ENCODE measurements at places on chromosomes 2 and 18.

GRCh38 chr2:47072018-47072691 lies 83.0 kb downstream of the STPG4 start:
- ATAC-seq = peak; percentile 11

DNA sequence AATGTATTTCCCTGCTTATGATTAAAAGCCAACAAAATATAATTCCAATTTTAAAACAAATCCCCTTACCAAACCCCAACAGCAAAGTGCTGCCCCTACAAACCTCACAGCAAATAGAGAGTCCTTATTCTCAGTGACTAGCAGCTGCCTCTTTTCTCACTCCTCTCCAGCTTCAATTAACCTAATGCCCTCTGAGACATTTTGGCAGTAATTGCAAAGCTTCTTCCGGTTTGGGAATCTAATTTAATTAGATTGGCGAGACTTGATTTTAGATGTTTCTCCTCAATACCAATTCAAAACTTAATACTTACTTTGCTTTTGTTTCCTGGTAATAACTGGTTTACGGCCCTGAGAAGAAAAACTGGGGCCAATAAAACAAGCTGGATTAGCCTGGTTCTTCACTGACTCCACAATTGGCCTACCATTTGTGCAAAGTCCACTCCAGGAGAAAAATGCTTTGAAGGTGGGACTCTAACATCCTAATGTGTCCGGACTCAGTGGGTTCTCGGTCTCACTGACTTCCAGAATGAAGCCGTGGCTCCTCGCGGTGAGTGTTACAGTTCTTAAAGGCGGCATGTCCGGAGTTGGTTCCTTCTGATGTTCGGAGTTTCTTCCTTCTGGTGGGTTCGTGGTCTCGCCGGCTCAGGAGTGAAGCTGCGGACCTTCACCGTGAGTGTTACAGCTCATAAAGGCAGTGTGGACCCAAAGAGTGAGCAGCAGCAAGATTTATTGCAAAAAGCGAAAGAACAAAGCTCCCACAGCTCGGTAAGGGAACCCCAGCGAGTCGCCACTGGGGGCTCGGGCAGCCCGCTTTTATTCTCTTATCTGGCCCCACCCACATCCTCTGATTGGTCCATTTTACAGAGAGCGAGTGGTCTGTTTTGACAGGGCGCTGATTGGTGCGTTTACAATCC lies 52.8 kb downstream of the SLC35F5 start:
- ATAC-seq = no peak

GRCh38 chr2:186629250-186629996 lies 39.6 kb downstream of the ITGAV start:
- no peak for ATAC-seq

DNA sequence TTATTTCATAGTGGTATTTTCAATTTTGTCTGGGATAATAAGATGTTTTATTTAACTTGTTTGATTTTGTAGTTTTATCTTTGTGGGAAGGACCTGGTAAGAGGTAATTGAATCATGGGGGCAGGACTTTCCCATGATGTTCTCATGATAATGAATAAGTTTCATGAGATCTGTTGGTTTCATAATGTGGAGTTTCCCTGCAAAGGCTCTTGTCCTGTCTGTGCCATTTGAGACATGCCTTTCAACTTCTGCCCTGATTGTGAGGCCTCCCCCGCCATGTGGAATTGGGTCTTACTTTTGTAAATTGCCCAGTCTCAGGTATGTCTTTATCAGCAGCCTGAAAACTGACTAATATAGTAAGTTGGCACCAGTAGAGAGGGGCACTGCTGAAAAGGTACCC lies 77.8 kb upstream of the ARHGAP15 start:
- ATAC-seq = no peak

DNA sequence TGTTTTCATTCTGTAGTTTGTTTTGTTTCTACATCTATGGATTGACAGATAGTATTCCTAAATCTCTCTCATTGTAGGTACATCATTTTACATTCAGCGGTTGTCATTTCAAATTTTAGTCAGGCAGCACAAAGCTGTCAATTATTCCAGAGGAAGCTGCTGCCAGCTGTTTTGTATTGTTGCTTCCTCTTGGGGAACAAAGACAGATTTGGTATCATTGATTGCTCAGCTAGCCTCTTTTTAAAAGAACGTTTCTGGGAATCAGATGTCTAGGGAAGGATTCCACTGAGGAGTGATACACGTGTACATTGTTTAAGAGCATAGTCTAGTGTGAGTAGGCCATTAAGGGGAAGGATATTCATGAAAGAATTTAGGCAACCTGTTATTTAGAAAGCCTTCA lies 145.8 kb downstream of the AGPS start:
- ATAC-seq = no peak

DNA sequence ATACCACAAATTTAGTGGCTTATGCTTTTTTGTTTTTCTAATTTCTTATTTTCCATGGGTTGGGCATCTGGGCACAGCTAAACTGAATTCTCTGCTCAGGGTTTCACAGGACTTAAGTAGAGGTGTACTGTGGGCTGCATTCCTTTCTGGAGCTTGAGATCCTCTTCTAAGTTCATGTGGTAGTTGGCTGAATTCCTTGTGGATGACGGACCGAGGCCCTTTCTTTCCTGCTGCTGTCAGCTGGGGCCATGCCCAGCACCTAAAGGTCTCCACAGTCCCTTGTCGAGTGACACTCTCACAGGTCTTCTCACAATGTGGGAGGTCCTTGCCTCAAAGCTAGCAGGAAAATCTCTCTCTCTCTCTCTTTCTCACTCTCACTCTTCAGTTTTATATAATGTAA lies 433.5 kb upstream of the LRATD1 start:
- ATAC-seq = no peak

- ATAC-seq = no peak
Measured at GRCh38 chr2:15126373-15126772, 434.8 kb downstream of the NBAS start.

DNA sequence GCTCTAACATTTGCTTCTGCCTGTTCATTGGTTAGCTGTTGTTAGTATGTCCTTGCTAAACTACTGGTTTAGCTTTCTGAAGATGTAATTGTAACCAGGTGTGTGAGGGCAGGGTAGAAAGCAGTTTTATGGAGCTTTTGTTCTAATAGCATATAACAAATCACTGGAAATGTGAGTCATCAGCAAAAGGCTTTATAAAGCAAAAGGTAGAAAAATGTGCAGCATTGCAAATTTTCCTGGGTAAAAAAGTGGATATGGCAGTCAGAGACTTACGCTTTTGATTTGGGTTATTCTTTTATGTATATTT lies 85.3 kb downstream of the ZNF407 start:
- ATAC-seq = no peak

GRCh38 chr2:132662732-132663131 lies 7.3 kb downstream of the LYPD1 start:
- no peak for ATAC-seq

DNA sequence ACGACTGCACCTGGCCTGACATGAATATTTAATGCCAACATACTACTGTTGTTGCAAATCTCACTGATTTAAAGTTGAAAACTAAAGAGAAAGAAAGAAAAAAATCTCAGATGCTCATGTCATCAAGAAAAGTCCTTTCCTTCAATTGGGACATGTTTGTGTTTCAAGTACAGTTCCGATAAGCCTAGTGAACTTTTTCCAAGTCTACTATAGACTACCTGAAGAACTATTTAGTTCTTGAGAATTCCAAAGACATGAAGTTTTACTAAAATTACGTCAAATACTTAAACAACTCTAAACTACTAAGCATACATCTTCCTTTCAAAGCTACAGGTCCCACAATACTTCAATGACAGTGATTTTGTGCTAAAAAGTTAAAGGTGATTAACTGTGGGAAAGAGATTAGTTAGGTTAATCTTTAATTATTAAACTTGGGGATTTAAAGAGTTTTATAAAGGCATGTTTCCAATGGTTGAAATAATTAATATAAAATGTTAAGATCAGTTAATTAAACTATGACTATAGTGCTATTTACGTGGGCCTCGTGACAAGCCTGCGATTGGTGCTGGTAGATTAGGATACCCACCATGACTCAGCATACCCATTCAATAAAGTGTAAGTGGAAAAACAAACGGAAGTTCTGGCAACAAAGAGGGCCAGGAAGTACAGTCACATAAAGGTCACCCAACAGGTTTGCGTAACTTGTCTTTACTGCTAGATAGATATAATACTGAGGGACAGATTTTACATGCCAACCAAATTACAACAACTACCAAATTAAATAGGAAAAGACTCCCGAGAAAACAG lies 55.5 kb downstream of the SEPTIN10 start:
- no peak for ATAC-seq

DNA sequence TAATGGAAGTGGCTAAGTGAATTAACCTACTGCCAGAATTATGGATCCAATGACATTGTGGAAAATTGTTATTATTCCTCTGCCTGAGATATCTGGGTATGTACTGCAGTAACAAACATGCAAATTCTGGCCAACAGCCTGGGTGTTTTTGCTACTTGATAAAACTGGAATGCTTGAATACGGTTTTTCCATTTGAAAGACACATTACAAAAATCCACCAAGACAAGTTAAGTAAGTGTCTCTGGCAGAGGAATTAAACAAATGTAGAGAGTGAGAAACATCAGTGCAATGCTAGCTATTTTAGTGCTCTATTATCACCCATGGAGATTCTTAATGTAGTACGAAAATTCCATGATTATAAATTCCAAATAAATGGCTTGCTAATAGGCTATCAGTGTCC lies 312.4 kb upstream of the MEIS1 start:
- no peak for ATAC-seq

DNA sequence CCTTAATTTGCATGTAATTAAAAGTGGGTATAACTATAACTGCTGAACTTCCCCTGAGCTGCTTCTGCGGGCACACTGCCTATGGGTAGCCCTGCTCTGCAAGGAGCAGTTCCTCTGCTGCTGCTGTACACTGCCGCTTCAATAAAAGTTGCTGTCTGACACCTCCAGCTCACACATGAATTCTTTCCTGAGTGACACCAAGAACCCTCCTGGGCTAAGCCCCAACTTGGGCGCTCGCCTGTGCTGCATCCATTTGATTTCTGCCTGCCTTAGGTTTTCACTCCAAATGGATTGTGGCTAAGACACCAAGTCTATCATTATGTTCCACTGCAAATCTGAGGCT lies 215.7 kb downstream of the ANAPC1 start:
- ATAC-seq = no peak

GRCh38 chr18:2965797-2966196 lies 47.1 kb downstream of the LPIN2 start:
- ATAC-seq = no peak

DNA sequence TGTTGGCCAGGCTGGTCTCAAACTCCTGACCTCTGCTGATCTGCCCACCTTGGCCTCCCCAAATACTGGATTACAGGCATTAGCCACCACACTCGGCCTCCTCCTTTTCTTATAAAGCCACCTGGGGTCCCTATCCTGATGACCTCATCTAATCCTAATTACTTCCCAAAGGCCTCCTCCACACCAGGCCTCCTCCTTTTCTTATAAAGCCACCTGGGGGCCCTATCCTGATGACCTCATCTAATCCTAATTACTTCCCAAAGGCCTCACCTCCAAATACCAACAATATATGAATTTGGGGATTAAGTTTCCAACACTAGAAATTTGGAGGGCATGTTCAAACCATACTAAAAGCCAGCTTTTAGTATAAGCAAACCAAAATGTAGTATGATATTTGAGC lies 9.7 kb upstream of the RMC1 start:
- no peak for ATAC-seq

DNA sequence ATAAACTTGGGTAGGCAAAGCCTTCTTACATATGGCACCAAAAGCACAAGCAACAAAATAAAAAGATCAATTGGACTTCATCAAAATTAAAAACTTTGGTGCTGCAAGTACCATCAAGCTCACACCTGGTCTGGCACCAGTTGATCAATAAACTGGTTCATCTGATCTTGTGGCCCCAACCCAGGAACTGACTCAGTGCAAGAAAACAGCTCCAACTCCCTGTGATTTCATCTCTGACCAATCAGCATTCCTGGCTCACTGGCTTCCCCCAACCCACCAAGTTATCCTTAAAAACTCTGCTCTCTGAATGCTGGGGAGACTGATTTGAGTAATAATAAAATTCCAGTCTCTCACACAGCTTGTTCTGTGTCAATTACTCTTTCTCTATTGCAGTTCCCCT lies 8.4 kb downstream of the EPG5 start:
- no peak for ATAC-seq

GRCh38 chr2:69191634-69192033 lies 178.7 kb downstream of the ANTXR1 start:
- no peak for ATAC-seq

DNA sequence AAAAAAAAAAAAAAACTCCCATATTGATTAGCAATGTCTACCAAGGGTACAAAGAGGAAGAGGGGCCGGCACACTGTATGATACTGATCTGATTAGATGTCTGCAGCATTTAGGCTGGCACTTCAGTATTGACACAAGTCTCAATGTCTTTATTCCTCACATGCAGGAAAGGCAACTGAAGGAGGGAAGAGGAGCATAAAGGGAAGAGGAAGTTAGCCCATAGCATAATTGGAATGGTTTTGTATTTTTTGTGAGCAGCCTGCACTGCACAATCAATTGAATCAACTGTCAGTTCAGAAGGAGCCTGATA lies 79.0 kb downstream of the DNER start:
- ATAC-seq = no peak

DNA sequence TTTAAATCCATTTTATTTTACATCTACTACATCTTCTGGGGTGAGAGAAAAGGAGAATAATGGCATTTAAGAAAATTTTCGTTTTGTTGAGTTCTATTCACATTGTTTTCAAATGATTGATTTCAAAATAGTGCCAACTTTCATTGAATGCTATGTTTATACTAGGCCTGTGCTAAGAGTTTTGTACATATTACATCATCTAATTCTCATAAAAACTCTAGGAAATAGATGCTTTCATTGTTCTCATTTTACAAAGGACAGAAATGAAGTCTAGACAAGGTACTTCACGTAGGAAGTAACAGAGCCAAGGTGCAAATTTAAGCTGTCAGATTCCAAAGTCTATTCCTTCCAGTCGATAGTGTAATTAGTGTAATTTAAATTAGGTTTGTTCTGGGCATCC lies 402.8 kb upstream of the UBE2E3 start:
- no peak for ATAC-seq

GRCh38 chr2:222747526-222748160 lies 76.2 kb downstream of the MOGAT1 start:
- no peak for ATAC-seq

- no peak for ATAC-seq
Measured at GRCh38 chr2:37838541-37839167, 86.4 kb upstream of the RMDN2 start.

DNA sequence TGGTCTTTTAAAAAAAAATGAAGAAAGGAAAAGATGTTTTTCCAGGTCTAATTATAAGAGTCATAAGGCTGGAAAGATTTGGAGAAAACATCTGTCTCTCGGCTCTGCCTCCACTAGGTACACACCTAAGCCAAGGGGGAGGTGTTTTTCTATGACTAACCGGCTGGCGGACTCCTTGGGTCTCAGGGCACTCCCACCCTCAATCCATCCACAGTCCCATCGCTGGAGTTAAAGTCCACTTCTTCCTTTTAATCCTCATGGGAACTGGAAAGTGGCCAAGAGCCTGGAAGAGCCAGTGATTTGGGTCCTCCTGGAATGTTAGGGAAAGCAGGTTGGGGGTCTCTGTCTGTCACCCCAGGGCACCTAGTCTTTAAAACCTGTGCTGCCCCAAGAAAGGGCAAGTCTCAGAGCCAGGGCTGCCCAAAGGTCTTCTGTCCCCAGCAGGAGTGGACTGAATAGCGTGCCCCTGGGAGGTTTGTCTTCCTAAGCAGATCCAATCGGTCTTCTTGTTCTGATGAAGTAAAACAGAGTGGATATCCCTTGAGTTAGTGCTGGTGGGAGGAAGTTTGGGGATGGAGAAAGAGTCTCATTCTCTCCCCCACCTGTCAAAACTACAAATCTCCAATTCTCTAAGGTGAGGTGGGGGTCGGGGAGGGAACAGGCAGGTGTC lies 66.4 kb downstream of the MCFD2 start:
- ATAC-seq = no peak

- peak; percentile 69 for ATAC-seq
Measured at GRCh38 chr2:159933727-159934049, 128.7 kb downstream of the PLA2R1 start.
